Activated naive CD4-positive, alpha-beta T cell (primary cell): ENCODE measurements at places on chromosomes 6 and 20.

DNA sequence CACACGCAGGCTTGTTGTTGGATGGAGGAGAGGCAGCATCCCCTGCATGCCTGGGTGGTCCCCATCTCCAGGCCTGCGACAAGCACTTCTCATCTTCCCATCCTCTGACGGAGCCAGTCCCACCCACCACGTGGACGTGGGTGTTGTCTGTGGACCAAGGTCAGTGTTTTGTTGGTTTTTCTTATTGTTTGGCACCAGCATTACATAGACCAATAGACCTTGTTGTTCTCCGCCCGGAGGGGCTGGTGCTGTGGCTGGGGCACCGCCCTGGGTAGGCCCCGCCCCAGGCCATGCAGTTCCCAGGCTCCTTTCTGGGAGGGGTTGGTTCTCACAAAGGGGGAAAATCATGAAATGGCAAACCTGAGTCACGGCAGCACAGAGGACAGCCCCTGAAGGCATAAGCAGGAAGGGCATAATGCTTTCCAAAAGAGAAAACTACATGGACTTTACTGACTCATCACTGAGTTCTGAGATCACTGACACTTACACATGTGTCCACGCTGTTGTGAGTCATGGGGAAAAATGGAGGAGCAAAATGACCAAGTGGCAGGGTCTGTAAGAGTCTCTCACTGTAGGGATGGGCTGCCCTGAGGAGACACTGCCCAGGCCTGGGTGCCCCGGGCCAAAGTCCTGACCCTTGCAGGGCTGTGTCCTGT lies 90.8 kb downstream of the THBS2 start:
- no peak for DNase-seq

- DNase-seq: no peak
These were observed 1.4 kb downstream of the LTA start for GRCh38 chr6:31573239-31574105.

GRCh38 chr20:60820918-60821317 lies 431.1 kb upstream of the CDH4 start:
- no peak for DNase-seq

DNA sequence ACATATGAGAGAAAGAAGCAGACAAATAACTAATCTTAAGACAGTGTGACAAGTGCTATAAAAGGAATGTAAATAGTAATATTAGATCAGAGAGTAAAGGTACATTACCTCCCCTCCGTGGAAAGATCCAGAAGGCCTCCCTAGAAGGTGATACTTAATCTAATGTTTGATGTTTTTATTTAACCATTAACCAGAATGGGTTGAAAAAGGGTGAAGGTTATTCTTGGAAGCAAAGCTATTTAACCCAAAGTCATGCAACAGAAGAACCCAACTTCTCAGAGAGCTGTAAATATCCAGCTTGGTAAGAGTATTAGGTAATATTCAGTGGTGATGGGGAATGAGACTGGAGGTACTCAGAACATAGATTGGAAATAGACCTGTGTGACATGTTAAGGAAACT lies 68.0 kb upstream of the HIVEP1 start:
- no peak for DNase-seq

DNA sequence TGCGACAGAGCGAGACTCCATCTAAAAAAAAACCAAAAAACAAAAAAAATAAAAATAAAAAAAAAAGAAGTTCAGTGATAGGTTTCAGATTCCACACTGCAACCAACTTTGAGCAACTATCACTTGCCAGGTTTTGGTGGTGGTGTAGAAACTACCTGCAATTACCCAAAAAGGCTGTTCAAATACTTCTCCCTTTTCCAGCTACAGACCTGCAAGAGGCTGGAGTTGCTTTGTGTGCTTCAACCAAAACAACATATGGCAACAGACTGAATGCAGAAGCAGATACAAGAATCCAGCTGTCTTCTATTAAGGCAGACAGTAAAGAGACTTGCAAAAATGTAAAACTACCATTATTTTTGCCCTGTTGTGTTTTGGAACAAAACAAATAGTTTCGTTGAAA lies 9.3 kb upstream of the BCAS1 start:
- no peak for DNase-seq

DNA sequence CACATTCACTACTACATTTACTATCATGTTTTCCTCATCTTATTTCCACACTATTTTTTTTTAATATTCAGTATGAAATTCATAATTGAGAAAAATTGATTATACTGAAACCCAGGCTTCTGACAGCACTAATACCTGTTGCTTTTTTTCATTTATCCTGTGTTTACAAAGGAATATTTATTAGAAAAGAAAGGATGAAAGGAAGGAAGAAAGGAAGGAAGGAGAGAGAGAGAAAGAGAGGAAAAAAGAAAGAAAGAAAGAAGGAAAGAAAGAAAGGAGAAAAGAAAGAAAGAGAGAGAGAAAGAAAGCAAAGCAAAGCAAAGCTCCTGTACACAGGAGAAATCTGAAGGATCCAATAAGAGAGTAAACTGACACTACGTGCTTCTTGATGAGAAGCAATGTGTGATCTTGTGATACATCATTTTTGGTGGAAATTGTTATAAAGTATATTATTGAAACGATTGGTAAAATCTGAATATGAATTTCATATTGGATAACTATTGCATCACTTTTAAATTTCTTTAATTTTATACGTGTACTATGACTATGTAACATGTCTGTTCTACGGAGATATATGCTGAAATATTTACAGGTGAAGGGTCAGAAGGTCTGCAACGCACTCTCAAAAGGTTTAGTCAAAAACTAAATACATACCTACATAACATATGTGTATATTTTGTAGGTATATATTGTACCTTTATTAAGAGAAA lies 43.9 kb downstream of the DEFB114 start:
- DNase-seq: no peak

GRCh38 chr6:31252625-31253024 lies 19.3 kb downstream of the HLA-C start:
- no peak for DNase-seq
